ELF-1 (cell line): ENCODE measurements at places on chromosomes 6 and 20.
A peak's percentile ranks its signal among the peaks of the same experiment; 100 is the strongest.

- DNase-seq, result no peak
These were observed 22.3 kb downstream of the BEND6 start for GRCh38 chr6:56977192-56977591.

DNA sequence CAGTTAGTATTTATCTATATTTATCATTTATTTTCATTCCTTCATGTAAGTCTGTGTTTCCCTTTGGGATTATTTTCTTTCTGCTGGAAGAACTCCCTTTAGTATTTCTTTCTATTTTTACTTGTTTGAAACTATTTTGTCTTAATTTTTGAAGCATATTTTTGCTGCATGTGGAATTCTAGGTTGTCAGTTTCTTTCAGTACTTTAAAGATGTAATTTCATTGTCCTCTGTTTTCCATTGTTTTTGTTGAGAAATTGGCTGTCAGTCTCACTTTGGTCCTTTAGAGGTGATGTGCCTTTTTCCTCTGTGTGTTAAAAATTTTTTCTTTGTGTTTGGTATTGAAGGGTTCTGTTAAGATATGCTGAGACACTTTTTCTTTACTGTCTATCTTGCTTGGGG is 17.1 kb downstream of the RNF182 start:
- DNase-seq, result no peak

DNA sequence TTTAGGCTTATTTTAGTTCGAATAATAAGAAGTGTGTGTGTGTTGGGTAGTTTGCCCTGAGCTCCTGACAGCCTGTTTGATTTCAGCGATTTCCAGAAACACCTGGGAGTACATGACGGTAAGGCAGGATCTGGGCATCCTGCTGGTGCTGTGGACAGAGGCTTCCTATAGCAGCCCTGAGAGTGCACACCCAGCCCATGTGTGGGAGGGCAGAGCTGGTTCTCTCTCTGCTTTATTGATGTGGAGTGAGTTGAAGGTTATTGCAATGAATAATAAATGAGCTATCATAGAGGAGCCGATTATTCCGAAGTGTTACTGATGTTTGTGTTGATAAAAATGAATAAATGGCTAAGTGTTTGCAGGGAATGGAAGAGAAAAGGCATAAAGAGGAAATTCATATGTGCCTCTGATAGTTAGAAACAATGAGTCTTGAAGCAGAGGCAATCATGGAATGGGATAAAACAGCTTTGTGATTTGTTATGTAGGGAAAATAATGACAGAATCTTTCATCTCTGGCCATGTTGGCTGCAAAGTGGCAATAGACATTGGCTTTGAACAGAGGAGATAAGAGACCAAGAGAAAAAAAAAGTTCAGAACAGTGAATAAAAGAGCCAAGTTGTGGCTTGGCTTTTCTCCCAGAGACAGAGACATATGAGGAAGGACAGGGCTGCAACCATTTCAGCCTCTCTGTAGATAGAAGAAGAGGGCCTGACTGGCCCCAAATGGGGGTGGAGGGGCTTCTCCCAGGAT is 166.2 kb upstream of the CHD6 start:
- DNase-seq, result no peak

DNA sequence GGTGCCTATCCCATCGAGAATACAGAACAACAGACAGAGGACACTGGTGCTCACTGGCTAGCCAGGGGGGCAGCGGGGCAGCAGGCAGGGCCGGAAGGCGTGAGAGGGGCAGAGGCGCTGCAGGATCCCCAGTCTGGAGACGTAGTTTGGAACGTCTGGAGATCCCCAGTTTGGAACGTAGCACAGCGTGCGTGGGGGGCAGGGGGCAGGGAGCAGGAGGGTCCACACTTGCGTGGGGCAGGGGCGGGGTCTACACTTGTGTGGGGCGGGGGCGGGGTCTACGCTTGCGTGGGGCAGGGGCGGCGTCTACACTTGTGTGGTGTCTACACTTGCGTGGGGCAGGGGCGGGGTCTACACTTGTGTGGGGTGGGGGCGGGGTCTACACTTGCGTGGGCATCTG is 107.2 kb downstream of the DACT2 start:
- DNase-seq, result no peak

DNA sequence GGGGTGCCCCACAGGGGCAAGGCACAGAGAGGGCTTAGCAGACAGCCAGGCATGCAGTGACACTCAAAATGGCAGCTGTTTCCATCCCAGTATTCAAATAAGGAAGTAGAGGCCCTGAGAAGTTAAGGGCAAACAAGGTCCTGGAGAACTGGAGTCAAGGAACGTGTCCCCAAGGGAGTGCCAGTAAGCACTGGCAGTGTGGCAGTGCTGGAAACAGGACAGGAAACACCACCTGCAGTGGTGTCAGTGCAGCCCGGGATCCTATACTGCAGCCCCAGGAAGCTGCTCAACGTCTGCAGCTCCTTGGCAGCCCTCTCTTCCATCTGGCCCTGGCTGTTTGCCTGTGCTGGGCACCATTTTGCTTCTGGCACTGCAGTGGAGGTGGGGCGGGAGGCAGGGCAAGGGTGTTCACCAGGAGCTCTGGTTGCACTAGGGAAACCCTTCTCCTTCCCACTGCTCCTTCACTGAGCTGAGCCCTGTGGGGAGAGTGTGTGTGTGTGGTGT is 56.3 kb downstream of the EDN3 start:
- no peak for DNase-seq

DNA sequence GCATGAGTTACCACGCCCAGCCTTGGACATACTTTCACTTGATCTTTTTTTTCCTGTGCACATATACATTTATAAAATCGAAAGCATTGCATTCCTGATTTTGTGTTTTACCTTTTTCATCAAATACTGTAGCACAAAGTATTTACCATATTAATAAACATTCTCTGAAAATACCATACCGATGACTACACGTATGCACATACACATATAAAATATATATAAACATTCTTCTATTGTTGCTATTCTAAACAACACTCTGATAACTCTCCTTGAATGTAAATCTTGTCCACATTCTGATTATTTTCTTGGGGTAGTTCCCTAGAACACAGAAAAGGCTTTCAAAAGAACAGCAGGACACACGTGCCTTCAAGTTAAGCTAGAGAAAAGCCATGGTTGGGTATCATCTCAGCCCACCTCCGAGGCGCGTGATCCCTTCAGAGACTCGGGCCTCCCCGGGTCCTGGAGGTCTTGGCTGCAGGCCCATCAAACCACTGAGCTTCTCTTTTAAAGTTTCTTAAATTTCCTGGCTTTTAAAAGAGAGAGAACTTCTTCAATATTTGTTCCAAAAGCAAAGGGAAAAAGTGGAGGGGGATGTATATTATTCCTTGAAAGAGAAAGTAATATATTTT is 198.1 kb downstream of the MYLK4 start:
- DNase-seq, result no peak

DNA sequence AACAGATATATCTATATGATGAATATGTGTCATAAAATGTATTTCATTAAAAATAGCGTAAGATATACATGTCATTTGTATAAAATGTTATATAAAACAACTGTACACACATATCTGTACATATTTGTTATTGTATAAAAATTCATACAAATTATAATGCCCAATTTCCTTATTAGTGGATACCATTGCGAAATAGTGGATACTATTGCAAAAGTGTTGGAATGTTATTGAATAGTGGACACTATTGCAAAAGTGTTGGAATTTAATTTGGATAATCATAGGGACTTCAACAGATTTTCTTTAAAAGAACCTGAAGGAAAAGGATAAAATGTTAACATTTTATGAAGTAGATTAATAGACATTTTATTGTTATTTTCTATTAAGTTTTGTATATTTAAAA is 487.4 kb downstream of the HAO1 start:
- DNase-seq, result no peak

- no peak for DNase-seq
These were observed 2.4 kb downstream of the MDGA1 start for GRCh38 chr6:37695273-37695672.

- no peak for DNase-seq
These were observed 88.8 kb downstream of the TAF4 start for GRCh38 chr20:61976644-61977418.

GRCh38 chr20:58554541-58554940 is 39.3 kb upstream of the APCDD1L start:
- no peak for DNase-seq

DNA sequence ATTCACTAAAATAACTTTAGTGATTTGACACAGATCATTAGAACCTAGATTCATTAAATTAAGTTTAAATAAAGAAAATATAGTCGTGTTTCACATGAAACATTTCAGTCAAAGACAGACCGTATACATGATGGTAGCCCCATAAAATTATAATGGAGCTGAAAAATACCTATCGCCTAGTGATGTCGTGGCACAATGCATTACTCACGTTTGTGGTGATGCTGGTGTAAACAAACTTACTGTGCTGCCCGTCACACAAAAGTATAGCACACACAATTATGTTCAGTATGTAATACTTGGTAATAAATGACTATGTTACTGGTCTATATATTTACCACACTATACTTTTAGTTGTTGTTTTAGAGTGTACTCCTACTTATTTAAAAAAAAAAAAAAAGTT is 17.3 kb downstream of the DST start:
- no peak for DNase-seq

DNA sequence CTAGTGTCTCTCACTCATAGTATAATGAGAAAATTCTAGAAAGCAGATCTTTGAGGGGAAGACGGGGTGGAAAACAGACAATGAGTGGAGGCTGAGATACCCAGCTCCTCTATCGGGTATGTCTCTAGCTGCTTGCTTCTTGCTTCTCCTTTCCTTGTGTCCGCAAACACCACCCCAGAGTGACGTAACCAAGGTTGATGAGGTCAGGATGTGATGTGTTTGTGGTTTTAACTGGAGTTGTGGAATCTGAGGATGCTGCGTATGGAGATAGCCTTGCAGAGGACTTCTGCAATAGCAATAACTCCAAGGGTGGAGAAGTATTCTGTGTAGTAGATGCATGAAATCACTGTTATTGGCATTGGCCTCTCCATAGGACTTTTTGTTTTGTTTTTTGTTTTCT is 132.7 kb upstream of the IFNGR1 start:
- DNase-seq, result no peak

- no peak for DNase-seq
These were observed 44.4 kb upstream of the ENPP5 start for GRCh38 chr6:46215213-46215612.

GRCh38 chr6:163897030-163897429 is 482.5 kb downstream of the QKI start:
- DNase-seq, result no peak

GRCh38 chr20:61135968-61136367 is 116.1 kb upstream of the CDH4 start:
- DNase-seq, result peak; percentile 59

GRCh38 chr6:1321738-1322137 is 9.8 kb downstream of the FOXQ1 start:
- DNase-seq, result no peak

DNA sequence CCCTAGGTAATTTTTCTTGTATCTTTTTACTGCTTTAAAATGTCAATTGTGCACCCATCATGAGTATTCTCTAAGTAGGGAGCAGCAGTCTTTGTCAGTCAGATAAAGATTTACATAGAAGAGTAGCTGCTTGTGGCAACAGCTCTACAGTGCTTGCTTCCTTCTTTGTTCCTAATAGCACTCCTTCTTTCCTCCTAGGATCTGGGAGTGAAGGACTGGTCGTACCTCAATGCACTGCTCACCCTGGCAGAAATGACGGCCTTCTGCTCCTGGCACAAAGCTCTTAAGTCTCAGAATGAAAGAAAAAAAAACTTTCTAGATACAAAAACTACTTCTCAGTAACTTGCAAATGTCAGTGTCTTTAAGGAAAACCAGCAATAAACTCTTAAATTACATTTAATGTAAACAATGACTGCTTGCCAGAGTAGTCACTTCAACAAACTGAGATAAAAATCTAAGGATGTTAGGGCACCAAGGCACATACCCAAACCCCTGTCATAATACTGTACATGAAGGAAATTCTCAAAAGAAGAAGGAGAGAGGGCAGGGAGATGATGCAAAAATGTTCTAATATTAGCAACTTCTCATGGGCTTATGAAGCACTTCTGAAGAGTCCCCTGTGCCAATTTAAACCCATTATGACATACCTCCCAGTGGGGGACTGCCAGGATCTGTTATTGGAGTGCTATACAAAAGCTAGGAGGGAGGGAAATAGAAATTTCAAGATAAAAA is 34.0 kb downstream of the NCOA6 start:
- no peak for DNase-seq

DNA sequence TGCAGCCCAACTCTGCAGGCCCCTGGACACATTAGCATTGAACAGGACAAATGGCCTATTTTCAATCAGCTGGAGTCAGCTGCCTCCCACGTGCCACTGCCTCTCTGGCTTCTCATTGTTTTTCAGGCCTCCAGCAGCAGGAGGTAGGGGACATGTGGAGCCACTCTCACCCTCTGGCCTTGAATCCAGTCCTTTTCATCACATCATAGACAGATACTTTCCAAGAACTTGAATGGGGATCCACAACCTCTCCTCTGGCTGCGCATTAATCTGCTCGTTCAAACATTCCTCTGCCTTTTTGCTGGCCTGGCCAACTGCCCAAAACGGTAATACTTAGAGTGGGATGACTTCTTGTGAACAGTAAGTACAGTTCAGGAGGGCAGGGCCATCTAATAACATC is 592.3 kb downstream of the PKHD1 start:
- peak; percentile 35 for DNase-seq

GRCh38 chr6:73888050-73888449 is 192.0 kb downstream of the CD109 start:
- DNase-seq, result no peak

DNA sequence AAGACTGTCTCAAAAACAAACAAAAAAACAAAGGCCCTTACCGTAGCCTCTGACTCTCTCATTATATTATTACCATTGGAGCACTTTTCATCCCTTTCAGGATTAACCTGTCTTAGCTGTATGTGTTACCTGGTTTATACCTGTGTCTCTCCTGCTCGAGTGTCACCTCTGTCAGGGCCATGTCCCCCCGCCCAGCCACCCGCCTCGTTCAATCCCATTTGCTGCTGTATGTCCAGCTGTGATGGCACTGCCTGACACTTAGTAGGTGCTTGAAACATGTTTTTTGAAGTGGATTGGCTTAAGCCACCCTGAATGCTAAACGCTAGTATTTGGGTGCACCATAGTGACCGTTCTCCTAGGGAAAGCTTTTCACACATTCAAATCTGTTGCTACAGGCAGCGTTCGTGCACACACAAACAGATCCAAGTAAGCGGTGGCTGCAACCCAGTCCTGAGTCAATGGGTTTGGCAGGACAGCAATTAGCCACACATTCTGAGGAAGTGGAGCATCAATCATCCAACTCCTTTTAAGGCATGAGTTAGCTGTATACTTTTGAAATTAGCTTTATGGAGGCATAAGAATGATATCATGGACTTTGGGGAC is 98.9 kb upstream of the ZNF217 start:
- no peak for DNase-seq

- DNase-seq, result peak; percentile 94
These were observed 1.1 kb upstream of the JAG1 start for GRCh38 chr20:10674684-10675449.

GRCh38 chr6:14037402-14038277 is 79.9 kb upstream of the CD83 start:
- no peak for DNase-seq

- DNase-seq, result no peak
These were observed 23.5 kb upstream of the IBTK start for GRCh38 chr6:82270881-82271635.

- peak; percentile 78 for DNase-seq
These were observed 8.5 kb downstream of the JARID2 start for GRCh38 chr6:15254070-15254975.

- peak; percentile 35 for DNase-seq
These were observed 289.5 kb upstream of the CDYL start for GRCh38 chr6:4486568-4487315.

- DNase-seq, result no peak
These were observed 118.4 kb downstream of the JPH2 start for GRCh38 chr20:44068316-44069201.
